ENCODE measurements at places on chromosomes 2 and 18.

DNA sequence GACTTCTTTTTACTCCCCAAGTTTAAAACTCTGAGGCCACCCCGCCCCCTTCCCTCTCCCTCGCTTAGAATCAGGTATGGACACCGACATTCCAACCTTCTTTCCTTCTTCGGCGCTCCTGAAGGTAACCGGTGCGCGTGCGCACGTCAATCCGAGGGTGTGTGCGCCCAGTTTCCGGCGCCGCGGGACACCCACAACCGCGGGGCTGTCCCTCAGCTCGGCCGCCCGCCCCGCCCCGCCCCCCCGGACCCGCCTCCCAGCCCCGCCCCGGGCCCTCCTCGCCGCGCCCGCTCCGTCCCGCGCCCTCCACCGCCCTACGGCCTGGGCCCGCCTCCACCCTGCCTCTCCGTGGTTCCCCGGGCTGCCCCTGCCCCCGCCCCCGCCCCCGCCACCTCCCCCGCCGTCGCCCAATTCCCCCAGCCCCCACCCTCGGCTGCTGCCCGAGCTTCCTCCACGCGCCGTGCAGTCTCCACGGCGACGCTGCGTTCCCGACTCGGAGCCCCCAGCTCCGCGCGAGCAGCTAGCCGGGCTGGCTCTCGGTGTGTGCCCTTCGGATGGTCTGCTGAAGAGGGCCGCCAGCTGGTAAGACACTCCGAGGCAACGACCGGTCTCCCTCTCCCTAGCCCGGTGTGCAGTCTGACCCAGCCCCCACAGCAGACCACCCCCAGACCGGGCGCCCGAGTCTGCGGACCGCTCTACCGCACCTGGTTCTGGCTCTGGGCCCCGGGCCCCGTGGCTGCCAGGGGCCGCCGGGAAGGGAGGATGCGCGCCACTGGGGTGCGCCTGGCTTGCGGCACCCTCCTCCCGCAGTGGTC is 635 bp downstream of the ERICH2 start:
- DNase-seq: peak; percentile 76

DNA sequence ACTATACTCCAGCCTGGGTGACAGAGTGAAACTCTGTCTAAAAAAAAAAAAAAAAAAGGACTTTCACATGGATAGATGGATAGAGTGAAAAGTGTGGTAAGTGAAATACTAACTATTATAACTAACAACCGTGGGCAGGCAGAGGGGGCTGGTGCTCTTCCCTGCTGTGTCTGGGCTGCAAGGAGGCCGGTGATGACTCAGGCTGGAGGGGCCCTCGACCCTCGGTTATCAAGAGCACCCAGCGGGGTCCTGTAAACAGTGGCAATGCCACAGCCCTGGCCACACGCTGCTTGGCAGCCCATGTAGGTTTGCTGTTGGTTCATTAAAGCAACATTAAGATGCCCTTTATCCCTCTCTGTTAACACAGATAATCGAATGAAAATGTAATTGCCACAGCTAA is 184.8 kb upstream of the RAB12 start:
- no peak for DNase-seq

GRCh38 chr2:108315444-108315934 is 26.8 kb downstream of the SULT1C2 start:
- no peak for DNase-seq

DNA sequence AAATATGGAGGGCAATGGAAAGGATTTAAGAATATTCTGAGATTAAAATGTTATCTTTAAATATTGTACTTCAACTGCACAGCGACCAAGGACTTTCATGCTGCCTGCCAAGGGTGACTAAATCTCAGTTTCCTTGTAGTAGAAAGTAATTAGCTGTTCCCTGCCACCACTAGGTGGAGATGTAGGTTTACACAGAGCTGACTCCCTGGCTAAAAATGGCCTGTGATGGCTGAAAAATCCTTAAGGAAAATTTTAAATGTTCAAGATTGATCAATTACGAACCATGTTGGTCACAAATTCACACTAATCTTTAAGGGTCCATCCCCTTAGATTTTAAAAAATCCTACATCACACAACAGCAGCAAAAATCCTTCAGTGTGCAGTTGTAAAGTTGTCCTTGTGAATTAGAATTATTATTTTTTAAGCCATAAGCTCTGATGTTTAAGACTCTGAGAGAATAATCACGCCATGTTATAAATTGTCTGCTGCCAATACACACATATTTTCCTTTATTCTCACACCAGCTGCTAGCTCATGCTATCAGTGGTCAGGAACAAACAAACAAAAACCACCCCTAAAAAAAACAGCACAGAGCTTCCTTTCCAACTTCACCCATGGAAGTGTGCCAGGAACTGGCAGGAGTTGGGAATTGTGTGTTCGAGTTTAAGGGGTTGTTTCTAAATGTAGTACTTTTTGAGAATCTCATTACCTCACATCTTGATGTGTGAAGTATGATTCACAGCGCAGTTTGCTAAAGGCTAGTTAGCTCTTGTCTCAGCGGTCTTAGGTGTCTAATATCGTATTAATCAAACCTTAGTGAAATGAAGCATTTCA is 399.8 kb downstream of the TMEM182 start:
- no peak for DNase-seq

- no peak for DNase-seq
Measured at GRCh38 chr2:54161660-54162424, 46.4 kb downstream of the ACYP2 start.

GRCh38 chr2:30958918-30959265 is 151.6 kb upstream of the CAPN13 start:
- no peak for DNase-seq

GRCh38 chr18:72826736-72827135 is 41.1 kb downstream of the NETO1 start:
- no peak for DNase-seq

- peak; percentile 35 for DNase-seq
Measured at GRCh38 chr2:6927186-6927585, 10.0 kb downstream of the RNF144A start.

DNA sequence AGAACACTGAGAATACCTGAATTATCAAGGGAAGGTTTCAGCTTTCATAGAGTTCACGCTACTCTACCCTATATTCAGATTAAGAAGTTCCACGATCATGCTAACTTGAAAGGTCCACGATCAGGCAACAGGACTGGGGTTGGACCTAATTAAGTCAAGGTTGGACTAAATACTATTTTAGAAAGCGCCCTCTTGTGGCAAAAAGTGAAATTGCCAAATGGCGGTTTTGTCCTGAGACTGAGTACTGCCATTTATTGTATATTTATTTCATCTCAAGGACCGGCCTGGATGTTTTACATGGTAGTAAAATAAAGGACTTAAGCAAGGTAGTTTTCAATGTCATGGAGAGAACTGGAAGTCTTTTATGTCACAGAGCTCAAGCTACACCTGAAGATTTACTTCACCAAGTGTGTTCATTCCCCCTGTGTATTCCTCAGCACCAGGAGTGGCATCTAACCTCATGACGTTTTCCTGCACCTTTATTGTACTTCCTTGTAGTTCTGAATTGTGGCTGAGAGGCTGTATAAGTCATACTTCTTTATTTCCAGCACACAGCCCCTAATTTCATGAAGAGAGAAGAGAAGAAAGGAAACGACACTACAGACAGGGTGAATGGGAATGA is 56.8 kb downstream of the SRD5A2 start:
- peak; percentile 65 for DNase-seq

- no peak for DNase-seq
Measured at GRCh38 chr2:173079973-173080860, 4.6 kb downstream of the MAP3K20 start.

- no peak for DNase-seq
Measured at GRCh38 chr2:44778671-44779476, 162.6 kb upstream of the SIX3 start.

GRCh38 chr2:16386031-16386430 is 279.6 kb downstream of the CYRIA start:
- no peak for DNase-seq

GRCh38 chr2:8586457-8587051 is 95.3 kb upstream of the ID2 start:
- DNase-seq: no peak

DNA sequence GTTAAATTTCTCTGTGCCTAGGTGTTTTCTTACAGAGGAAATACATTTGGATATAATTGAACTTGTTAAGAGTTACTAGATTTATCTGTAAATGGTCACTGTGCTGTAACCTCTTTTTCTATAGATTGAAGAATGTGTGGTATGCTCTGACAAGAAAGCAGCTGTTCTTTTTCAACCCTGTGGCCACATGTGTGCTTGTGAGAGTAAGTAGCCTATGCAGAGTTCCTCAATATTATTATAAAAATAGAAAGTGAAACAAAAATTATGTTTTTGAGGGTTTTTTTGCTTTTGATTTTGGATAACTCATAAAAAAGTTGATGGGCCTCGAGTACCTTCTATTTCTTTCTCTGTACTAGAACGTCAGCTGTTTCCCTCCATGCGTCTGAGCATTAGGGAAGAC is 112.4 kb downstream of the MIB1 start:
- DNase-seq: no peak

DNA sequence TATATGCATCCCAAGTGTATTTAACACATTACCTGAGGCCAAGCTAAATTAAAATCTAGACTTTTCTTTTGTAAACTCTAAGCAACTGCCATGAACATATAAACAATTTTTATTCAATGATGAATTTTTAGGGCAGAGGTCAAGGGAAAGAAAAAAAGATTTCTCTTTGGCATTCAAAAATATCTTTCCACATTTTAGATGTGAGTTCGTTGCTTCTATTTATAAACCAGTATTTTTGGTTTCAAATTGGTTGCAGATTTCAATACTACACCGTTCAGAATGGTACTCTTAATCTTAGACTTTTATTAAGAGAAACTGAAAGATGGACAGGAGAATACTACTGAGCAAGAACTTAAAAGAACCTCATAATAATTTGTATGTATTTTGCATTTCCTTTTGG is 293.6 kb upstream of the CCDC68 start:
- no peak for DNase-seq

Measured in hematopoietic multipotent progenitor cell treated with erythropoietin and hydrocortisone succinate and interleukin-3 and kit ligand, for 17 days (in vitro differentiated cells).